ENCODE measurements at places on chromosomes 6 and 20. TPM values are rescaled to one million over a fixed set of nuclear protein-coding genes. Genes with fewer than 3 reads are reported as not detected.

RHAG gene
- total RNA-seq: not detected

HMGA1 gene
- total RNA-seq: 282 TPM

SYCP2L gene
- not detected for total RNA-seq

NCOA6 gene
- total RNA-seq: 28.9 TPM

MEI4 gene
- total RNA-seq: not detected

CBLN4 gene
- total RNA-seq: not detected

FAXC gene
- 0.23 TPM for total RNA-seq

DACT2 gene
- 0.15 TPM for total RNA-seq

LPA gene
- total RNA-seq: not detected

CSTF1 gene
- total RNA-seq: 64.9 TPM

RAET1L gene
- total RNA-seq: not detected

NOX3 gene
- total RNA-seq: not detected

TCF21 gene
- not detected for total RNA-seq

GJE1 gene
- total RNA-seq: not detected

CNBD2 gene
- total RNA-seq: 4.6 TPM

C6orf58 gene
- total RNA-seq: not detected

TRIM40 gene
- not detected for total RNA-seq

C6orf163 gene
- 0.86 TPM for total RNA-seq

OPN5 gene
- total RNA-seq: not detected

TREML1 gene
- not detected for total RNA-seq

PRDM13 gene
- total RNA-seq: not detected

DBNDD2 gene
- total RNA-seq: 11.4 TPM

C6orf141 gene
- not detected for total RNA-seq

SIGLEC1 gene
- total RNA-seq: 0.03 TPM

ECHDC1 gene
- total RNA-seq: 35.5 TPM

CSE1L gene
- 67.8 TPM for total RNA-seq

GSTA3 gene
- total RNA-seq: not detected

PSORS1C1 gene
- total RNA-seq: not detected

ACTR5 gene
- total RNA-seq: 9.4 TPM

HNF4A gene
- not detected for total RNA-seq

All from activated CD4-positive, alpha-beta memory T cell treated with anti-CD3 and anti-CD28 coated beads, Interleukin-2, amount 10 ng/mL, durations not matched to agents 7 days and 5 days (primary cell).